Fibroblast of pulmonary artery (primary cell): ENCODE measurements at places on chromosomes 12 and 14.

GRCh38 chr12:20211981-20212421 is 156.3 kb upstream of the PDE3A start:
- DNase-seq: peak; percentile 80

GRCh38 chr14:69259527-69260189 is at the start of gene GALNT16:
GALNT16 (plus strand) TSS chr14:69260158; CDS start chr14:69260291, 133 bp downstream.
- DNase-seq: no peak

- DNase-seq: no peak
These were observed 6.8 kb downstream of the MMP17 start for GRCh38 chr12:131834798-131835615.

DNA sequence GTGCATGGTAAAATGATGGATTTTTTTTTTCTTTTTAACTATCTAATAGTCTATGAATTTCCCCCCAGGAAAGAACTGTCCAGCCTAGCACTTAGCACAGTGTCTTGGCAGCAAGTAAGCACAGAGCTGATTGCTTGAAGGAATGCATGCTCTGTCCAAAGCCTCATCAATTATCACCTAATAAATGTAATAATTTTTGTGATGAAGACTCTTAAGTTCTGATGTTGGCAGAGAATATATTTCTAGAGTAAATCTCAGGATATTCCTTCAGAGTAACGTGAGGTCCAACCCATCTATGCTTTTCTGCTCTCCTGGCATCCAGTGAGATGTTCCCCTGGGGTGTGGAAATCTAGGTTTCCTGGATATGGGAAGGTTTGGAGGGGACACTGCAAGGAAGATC is 152.4 kb downstream of the TMX1 start:
- no peak for DNase-seq

DNA sequence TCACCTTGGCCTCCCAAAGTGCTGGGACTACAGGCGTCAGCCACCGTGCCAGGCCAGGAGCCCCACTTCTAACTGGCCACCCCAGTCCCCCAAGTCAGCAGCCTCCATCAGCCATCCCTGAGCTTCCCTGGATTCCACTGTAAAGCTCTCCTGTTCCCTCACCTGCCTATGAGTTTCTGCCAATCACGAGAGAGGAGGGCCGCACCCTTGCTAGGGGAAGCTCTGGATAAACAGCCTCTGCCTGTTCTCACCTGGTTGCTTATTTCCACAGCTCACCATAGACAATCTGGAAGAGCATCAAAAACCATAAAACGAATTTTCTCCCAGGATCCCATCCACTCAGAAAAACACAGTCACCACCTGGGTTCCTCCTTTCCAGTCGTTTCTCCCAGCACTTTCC is 5.0 kb downstream of the CDCA4 start:
- no peak for DNase-seq

GRCh38 chr12:51867796-51868428 is 19.4 kb upstream of the FIGNL2 start:
- DNase-seq: no peak

DNA sequence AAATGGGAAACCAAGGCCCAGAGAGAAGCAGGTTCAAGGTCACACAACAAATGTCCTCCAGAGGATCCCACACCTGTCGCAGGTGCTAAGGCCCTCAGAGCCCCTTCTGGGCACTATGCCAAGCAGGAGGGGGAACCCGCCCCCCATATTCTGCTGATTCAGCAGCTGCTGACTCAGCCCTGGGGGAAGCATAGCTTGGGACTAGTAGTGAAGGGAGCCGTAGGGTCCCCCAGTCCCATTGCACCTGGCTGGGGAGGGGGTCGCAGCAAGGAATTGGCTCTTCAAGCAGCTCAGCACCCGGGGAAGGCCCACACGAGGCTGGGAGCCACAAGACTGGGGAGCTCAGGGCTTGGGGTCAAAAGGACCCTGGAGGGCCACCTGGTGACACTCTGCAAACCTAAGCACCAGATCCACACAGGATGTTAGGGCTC is 1.0 kb downstream of the RASAL1 start:
- no peak for DNase-seq
